ENCODE measurements at places on chromosomes 1 and 21. TPM values are rescaled to one million over a fixed set of nuclear protein-coding genes. Genes with fewer than 3 reads are reported as not detected.

PADI3 gene
- not detected for total RNA-seq

ERO1B gene
- 7.6 TPM for total RNA-seq

TNFRSF8 gene
- 3.0 TPM for total RNA-seq

DNA sequence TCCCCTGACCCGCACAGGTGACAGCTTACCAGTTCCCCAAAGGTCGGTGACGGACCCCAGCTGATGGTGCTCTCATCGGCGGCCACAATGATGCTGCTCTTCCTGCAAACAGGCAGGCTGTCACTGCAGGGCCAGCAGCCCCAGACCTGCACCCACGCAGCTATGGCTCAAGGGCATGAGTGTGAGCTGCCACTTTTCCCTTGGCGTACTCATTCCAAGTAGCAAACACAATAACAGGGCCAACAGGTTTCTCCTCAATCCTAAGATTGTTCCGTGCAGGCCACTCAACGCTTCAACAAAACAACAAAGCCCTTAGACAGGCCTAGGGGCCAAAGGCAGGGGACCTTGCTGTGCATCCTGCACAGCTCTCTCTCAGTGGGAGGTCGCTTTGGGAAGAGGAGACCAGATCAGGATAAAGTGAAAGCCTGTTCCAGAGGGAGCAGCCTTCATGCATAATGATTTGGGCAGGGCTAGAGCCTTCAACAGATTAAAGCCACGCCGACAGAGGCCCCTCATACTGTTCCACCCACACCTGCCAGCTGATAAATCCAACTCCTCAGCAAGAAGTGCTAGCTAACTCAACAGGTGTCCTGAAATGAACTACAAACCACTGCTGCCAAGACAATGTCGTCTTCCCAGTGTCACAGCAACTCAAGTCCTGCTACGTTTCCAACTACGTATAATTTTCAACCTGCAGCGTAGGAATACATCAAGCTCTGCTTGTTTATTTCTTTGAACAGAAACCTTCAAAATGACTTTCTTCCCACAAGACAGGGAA is 27.2 kb downstream of the RCC2 start:
- DNase-seq, result no peak

- DNase-seq, result no peak
Measured at GRCh38 chr1:152757747-152758146, at the start of gene KPRP. KPRP (plus strand) TSS chr1:152758025; CDS start chr1:152759589, 1,564 bp downstream.

HTR6 gene
- not detected for total RNA-seq

HHIPL2 gene
- not detected for total RNA-seq

All from right atrium auricular region (tissue), 2 donors.